ENCODE measurements at places on chromosomes 11 and 22. TPM values are rescaled to one million over a fixed set of nuclear protein-coding genes. Genes with fewer than 3 reads are reported as not detected.
A peak's percentile ranks its signal among the peaks of the same experiment; 100 is the strongest.

DNA sequence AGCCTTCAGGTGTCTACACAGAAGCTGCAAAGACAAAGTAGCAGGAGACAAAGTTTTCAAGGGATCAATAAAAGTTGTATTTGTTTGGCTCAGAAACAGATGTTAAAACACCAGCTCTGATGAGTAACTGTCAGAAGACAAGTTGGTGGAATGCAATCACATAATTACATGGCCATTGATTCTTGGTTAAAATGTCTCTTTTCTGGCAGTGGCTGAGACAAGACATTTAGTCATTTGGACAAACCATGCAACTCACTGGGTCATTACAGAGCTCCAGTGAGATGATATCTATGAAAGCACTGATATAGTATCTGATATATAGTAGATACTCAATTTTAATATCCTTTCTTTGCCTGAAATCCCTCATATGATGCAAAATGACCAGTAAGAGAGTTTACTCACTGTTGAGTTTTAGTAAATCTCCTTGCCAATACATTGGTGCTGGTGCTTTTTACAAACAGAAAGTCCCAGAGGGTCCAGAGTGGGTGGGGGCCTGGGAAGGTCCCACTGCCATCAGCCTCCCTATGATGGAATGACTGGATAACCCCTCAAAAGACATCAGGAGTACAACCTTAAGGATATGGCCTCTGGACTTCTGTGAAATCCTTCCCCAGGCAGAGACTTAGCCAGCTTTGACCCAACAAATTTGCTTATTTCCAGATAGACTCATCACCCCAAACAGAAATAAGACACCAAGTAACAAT is 95.0 kb downstream of the SLC1A2 start:
- H3K4me1 ChIP-seq: no peaks in the 10 kb centered on the region
- H3K4me3 ChIP-seq: no peak overlapping the region
- H3K27me3 ChIP-seq: no peaks in the 10 kb centered on the region
- no peak overlapping the region for H3K27ac ChIP-seq

DNA sequence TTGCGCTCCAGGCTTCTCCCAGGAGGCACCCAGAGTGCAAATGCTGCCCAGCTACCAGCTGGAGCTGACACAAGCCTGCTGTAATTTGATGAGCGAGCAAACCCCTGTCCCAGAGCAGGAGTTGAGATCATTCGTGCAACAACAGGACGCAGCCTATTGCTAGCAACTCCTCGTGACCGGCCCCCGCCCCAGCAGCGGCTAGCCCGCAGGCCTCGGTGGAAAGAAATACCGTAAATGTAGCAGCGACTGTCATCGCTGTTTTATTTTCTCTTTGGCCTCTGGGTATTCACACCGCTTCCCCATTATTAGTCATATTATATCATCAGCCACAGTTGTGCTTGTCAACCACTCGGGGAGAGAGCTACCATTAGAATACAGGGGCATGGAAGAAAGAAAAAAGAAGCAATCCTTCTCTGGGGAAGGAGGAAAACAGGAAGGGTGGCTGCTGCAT is 59.2 kb upstream of the ATXN10 start:
- DNase-seq: no peak
- H3K36me3 ChIP-seq: no peaks in the 10 kb centered on the region
- no peaks in the 10 kb centered on the region for H3K4me1 ChIP-seq
- H3K27ac ChIP-seq: no peak overlapping the region
- H3K4me3 ChIP-seq: no peak overlapping the region
- no peaks in the 10 kb centered on the region for H3K27me3 ChIP-seq

MMP27 gene
- not detected for total RNA-seq

GRCh38 chr22:44202261-44202789 is 21.6 kb downstream of the PARVG start:
- H3K27me3 ChIP-seq: no peaks in the 10 kb centered on the region
- no peak overlapping the region for H3K4me3 ChIP-seq
- DNase-seq: no peak
- no peaks in the 10 kb centered on the region for H3K4me1 ChIP-seq
- H3K27ac ChIP-seq: no peak overlapping the region

DNA sequence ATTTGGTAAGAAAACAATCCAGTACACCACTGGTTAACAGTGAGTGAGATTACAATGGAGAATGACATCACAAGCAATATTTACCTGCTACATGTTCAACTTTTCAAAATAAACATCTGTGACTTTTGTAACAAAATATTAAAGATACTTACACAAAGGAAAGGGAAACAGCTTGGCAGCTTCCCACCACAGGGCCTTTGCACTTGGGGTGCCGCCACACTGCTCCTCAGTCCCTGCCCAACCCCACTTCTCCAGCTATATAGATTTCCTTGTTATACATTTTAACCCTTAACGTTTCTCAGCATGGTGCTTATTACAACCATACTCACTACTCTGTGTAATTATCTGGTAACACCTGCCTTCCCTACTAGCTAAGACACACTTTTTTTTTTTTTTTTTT is 10.9 kb downstream of the KMT5B start:
- H3K4me1 ChIP-seq: peaks cover 14% of the 10 kb centered on the region
- H3K27ac ChIP-seq: no peak overlapping the region
- no peaks in the 10 kb centered on the region for H3K36me3 ChIP-seq
- H3K27me3 ChIP-seq: no peaks in the 10 kb centered on the region

OR52H1 gene
- 1.4 TPM for total RNA-seq

- peak within 1 kb of the TSS; percentile 50 for H3K4me3 ChIP-seq
- H3K36me3 ChIP-seq: no peaks in the 10 kb centered on the region
- peak; percentile 85 for DNase-seq
- peak within 1 kb of the TSS; percentile 25 for H3K27ac ChIP-seq
- H3K27me3 ChIP-seq: no peaks in the 10 kb centered on the region
These were observed at the start of gene SCUBE1 for GRCh38 chr22:43343262-43343669. TSS of gene SCUBE1 (minus strand) at chr22:43343372. CDS start at chr22:43343261, 111 bp downstream.

OR2AG1 gene
- total RNA-seq: not detected

DNA sequence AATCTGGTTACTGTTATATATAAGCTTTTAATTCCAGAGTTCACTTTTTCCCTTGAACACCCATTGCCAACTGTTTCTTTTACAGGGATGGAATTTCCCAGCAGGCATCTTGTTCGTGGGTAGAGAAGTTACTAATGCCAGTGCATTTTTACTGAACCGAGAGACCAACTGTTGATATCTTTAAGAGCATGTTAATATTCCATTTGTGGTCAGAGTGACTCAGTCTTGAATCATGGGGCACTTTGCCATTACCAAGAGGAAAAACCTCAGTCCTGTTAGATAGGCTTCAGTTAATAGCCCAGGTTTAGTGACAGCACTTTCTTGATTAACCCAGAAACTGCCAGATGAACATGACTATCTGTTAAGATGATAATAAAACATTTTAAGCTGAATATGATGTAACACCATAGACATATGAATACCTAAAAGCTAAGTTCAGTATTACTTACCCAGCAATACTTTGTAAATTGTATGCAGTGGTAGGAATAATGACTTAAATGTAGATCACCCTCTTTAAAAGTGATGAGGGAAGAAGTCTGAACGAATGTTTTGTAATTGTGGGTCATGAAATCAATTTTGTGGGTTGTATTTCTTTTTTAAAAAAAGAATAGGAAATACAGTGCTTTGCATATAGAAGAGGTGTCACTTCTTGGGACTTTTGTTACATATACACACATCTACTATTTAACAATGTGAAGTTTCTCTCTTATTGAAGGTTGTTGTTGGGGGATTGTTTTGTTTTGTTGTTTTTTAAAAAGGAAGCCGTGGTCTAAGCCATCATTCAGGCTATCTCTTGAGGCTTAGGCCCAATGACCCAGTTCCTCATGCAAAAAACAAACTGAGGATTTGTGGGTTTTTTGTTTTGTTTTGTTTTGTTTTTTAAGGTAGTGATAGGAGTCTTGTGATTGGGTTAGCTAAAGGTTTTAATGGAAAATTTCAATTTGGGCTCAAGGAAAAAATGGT is 79.2 kb upstream of the GRIK4 start:
- H3K36me3 ChIP-seq: no peaks in the 10 kb centered on the region
- DNase-seq: no peak
- no peaks in the 10 kb centered on the region for H3K27me3 ChIP-seq
- H3K27ac ChIP-seq: no peak overlapping the region

DNA sequence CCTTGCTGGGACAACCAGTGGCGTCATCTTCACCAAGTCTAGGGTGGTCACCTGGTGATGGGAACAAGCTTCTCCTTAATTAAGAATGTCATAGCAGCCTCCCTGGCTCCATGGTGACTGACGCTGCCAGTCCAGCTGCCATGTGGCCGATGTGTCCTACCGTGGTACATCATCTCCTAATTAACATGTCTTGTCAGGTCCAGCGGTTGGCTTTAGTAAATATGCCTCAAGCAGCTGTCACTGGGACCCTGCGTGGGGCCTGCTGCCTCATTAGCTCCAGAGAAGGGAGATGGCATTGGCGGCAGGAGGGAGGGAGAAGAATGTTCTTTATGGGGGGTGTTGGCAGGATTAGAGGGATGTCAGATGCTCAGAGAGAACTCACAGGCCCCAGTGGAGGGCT is 271.9 kb downstream of the ST3GAL4 start:
- no peak overlapping the region for H3K27ac ChIP-seq
- H3K4me3 ChIP-seq: no peak overlapping the region
- H3K27me3 ChIP-seq: no peaks in the 10 kb centered on the region
- no peak for DNase-seq

DNA sequence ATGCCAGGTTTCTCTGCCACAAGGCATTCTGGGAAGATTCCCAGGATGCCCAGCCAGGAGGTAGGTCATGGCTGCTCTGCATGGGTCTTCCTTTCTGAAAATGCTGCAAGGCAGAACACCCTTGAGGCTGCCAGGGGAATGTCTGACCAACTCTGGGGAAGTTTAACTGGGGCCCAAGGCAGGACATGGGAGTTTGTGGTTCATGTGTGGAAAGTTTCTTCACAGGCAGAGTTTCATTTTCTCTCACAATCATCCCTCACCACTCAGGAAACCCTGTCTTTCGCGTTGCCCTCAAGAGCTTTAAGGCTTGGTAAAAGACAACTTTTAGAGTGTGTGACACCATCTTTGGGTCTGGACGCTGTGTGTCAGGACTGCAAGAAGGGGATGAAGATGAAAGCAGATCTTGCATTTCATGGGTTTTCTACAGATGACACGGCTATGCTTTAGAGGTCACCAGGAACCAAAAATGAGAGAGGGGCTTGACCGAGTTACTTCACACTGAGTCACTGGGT is 133.5 kb downstream of the CD44 start:
- no peaks in the 10 kb centered on the region for H3K4me1 ChIP-seq
- no peak overlapping the region for H3K27ac ChIP-seq
- DNase-seq: no peak

- H3K4me3 ChIP-seq: no peak overlapping the region
- DNase-seq: no peak
- H3K27me3 ChIP-seq: no peaks in the 10 kb centered on the region
These were observed 8.7 kb downstream of the YAP1 start for GRCh38 chr11:102118937-102119336.

GRCh38 chr11:129460714-129461113 is 85.1 kb downstream of the BARX2 start:
- H3K4me3 ChIP-seq: no peak overlapping the region
- H3K27ac ChIP-seq: no peak overlapping the region
- H3K27me3 ChIP-seq: no peaks in the 10 kb centered on the region
- peaks cover under 1% of the 10 kb centered on the region for H3K4me1 ChIP-seq
- no peak for DNase-seq

DNA sequence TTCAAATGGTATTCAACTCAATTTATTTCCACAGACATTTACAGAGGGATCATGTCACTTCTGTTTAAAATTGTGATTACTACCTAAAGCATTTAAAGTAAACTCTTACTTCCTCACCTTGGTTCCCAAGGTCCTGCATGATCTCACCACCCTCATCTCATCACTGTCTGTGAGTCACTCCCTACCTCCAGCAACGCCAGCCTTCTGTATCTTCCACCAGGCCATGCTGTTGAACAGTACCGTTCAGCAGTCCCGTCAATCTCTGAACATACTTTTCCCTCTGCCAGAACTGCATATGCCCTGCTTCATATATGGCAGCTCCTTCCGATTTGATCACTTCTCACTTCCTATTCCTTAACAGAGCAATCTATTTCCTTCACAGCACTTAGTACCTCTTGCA is 2.0 kb downstream of the FBXO3 start:
- no peaks in the 10 kb centered on the region for H3K36me3 ChIP-seq
- DNase-seq: no peak
- H3K27me3 ChIP-seq: no peaks in the 10 kb centered on the region
- H3K4me1 ChIP-seq: peaks cover 9% of the 10 kb centered on the region
- no peak overlapping the region for H3K4me3 ChIP-seq

DNA sequence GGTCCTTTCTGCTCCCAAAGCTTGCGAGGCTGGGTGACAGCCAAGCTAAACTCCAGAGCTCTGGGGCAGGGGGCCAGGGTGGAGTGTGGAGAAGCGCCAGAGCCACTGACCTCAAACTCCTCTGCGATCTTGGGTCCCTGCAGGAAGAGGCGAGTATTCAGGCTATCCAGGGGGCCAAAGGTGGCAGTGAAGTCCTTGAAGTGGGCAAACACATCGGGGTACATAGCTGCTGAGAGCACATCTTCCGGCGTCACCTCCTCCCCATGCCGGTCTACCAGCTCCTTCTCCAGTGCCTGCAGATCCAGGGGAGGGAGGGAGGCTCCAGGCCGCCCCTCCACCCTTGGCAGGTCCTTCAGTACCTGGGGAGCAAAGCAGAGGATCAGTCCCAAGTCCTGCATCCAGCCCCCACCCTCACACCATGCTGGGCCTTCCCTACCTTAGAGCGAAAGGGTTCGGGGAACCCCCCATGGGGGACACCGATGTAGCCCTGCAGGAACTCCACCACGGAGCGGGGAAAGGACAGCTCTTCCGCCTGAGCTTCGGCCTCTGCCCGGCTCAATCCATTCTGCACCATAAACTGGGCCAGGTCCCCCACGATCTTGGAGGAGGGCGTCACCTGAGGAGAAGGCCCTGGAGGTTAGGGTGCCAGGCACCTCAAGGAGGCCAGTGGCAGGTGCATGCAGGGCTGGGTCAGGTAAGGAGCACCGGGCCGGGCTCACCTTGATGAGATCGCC is 6.4 kb downstream of the RCE1 start:
- no peak overlapping the region for H3K27ac ChIP-seq
- no peak overlapping the region for H3K4me3 ChIP-seq
- no peaks in the 10 kb centered on the region for H3K27me3 ChIP-seq

DNA sequence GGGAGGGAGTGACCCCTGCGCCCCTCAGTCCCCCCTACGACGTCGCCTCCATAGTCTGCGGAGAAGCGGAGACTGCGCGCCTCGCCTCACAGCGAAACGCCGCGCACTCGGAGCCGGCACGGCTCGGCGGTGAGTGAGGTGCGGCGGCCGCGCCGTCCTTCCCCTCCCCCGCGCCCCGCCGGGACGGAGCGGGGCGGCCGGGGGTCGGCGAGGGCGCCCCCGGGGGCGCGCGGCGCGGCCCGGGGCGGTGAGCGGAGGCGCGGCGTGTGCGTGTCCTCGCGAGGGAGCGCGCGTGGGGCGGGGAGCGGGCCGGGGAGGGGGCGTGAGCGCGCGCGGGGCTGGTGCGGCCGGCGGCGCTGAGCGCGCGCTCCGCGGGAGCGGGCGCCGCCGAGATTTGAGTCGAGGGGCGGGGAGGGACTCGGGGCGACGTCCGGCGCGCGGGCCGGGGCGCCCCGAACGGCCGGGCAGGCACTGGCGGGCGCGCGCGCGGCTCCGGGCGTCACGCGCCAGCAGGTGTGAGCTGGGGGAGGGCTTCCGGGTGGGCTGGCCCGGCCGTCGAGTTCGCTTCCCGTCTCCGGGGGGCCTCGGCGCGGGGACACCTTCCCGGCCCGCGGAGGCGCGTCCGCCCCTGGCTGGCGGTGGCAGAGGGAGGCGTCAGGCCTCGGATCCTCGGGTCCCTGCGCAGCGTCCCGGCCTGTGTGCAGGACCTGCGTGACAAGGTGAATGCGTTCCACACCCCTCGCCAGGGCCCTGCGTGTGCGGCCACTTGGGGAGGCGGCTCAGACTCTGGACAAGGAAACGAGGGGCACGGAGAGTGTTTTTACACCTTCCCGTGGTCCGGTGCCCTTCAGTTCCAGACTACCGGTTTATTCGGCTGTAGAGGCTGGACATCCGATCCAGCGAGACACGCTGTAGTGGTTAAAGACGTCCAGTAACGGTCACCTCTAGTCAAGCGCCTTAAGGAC is 50.4 kb downstream of the FAM83F start:
- peak overlapping the region; percentile 73 for H3K4me3 ChIP-seq
- no peaks in the 10 kb centered on the region for H3K27me3 ChIP-seq
- DNase-seq: peak; percentile 68
- H3K36me3 ChIP-seq: no peaks in the 10 kb centered on the region

Data from testis (tissue), 5 donors.